ENCODE measurements at places on chromosomes 2 and 18. TPM values are rescaled to one million over a fixed set of nuclear protein-coding genes. Genes with fewer than 3 reads are reported as not detected.

DNA sequence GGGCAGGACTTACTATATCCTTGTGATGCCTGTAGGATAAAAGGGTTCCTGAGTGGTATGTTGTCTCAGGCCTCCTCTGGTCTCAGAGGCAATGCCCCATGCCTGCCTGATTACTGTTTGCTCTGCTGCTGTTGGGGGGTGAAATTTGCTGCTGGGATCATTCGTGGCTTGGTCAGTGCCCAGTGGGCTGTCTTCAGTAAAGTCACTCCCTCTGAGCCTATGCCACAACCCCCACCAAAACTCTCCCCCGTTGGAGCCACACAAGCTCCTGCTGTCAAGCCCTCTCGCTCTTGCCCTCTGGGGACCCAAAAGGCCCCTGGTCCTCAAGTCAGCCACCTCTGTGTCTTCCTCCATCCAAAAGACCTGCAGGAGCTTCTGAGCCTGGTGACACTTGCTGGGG, 38.6 kb upstream of the TGIF1 start:
- DNase-seq = no peak

DNA sequence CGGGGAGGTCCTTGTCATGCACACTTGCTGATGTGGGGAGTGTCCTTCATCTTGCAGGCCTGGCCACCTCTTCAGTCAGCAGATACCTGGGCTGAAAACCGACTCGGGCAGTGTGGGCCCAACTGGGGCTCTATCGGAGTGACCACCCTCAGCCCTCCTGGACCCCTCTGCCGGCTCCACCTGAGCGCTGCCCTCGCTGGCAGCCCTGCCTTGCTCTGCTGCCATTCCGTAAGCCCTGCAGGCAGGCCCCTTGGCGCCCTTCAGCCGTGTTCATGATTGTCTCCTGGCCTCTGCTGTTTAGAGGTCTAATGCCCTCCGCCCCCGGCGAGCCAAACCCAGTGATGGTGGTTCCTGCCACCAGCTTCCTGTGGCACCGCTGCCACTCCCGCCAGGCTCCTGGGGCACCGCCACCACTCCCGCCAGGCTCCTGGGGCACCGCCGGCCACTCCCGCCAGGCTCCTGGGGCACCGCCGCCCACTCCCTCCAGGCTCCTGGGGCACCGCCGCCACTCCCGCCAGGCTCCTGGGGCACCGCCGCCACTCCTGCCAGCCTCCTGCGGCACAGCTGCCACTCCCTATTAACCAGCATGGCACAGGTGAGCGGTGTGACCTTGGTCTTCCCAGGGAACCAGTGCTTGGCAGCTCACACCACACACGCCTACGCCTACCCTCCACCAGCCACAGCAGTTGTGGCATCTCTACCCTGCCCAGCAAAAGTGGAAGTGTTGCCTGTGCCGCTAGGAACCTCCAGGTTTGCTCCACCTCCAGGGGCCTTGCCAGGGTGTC, 15.9 kb downstream of the CAPN10 start:
- DNase-seq = peak; percentile 4

GRCh38 chr2:154855138-154855537, 156.6 kb downstream of the KCNJ3 start:
- no peak for DNase-seq

GRCh38 chr2:71857636-71858035, 290.0 kb downstream of the CYP26B1 start:
- no peak for DNase-seq

DNA sequence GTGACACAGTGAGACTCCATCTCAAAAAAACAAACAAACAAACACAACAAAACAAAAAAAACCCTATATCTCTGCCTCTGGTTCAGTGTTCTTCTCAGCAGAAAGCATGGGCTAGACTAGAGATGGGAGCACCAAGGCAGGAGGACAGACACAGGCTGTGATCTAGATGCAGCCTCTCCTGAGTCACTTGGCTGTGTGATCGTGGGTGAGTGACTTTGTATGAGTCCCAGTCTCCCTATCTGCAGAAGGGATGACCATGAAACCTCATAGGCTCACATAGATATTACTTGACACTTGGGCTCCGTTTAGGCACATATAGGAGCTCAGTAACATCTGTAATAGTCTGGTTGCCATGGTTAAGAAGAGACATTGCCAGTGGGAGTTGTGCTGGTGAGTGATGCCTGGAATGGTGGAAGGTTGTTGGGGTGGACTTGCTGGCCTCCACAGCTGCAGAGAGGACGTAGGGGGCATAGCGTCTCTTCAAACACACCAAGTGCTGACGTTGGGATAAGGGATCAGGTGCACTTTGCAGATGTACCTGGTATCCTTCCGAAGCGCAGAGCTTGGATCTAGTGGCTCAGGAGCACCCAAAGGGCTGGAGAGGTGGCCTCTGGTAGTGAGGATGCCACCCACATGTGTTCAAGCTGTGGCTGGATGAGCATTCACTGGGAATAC, 318.9 kb upstream of the HS6ST1 start:
- no peak for DNase-seq

GRCh38 chr2:219522111-219523030, 8.1 kb downstream of the ASIC4 start:
- no peak for DNase-seq

DNA sequence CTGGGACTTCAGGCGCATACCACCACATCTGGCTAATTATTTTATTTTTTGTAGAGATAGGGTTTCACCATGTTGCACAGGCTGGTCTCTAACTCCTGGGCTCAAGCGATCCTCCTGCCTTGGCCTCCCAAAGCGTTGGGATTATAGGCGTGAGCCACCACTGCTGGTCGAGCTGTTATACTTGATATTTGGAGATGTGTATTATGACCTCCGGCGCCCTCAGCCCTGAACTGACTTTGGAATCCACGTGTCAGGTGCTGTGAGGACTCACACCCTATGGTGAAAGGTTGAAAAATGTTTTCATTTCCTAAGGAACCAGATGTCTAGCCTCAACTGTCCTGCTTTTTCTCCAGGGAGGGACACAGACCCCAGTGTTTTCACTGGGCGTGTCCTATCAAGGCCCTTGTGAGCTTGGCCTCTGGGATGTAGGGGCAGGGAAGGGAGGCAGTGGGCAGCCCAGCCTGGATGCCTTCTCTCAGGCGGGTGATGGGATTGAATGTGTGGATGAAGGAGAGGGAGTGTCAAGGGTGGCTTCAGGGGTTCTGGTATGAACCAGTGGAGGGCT, 56.4 kb upstream of the HAAO start:
- no peak for DNase-seq

DNA sequence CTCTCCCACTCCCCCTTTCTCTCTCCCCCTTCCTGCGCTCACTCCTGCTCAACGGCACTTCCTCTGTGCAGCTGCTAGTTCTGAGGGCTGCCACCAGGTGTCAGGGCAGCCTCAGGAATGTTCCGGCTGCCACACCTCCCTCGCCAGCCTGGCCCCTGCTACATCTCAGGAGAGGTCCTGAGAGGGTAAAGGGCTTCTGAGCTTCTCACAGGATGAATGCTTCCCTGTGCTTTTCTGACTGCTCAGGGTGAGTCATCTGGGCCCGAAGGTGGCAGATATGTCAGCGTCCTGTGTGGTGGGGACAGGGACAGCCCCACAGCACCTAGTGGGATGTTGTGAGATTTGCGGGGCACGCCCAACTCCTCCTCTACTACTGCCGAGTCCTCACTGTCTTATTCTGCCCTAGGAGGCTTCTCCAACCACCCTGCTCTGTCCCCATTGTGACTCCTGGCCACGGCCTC, 49.0 kb downstream of the PLEKHB2 start:
- peak; percentile 20 for DNase-seq

INO80C gene
- 11.6 TPM for total RNA-seq

FAHD2B gene
- 18.3 TPM for total RNA-seq

FIGLA gene
- total RNA-seq = not detected

ECEL1 gene
- 1.8 TPM for total RNA-seq

CYRIA gene
- 5.0 TPM for total RNA-seq

ALPI gene
- total RNA-seq = not detected
